Activated naive CD8-positive, alpha-beta T cell treated with anti-CD3 and anti-CD28 coated beads, Interleukin-2, amount 10 ng/mL, durations not matched to agents 7 days and 5 days (primary cell): ENCODE measurements at places on chromosomes 5 and 9. TPM values are rescaled to one million over a fixed set of nuclear protein-coding genes. Genes with fewer than 3 reads are reported as not detected.

DNA sequence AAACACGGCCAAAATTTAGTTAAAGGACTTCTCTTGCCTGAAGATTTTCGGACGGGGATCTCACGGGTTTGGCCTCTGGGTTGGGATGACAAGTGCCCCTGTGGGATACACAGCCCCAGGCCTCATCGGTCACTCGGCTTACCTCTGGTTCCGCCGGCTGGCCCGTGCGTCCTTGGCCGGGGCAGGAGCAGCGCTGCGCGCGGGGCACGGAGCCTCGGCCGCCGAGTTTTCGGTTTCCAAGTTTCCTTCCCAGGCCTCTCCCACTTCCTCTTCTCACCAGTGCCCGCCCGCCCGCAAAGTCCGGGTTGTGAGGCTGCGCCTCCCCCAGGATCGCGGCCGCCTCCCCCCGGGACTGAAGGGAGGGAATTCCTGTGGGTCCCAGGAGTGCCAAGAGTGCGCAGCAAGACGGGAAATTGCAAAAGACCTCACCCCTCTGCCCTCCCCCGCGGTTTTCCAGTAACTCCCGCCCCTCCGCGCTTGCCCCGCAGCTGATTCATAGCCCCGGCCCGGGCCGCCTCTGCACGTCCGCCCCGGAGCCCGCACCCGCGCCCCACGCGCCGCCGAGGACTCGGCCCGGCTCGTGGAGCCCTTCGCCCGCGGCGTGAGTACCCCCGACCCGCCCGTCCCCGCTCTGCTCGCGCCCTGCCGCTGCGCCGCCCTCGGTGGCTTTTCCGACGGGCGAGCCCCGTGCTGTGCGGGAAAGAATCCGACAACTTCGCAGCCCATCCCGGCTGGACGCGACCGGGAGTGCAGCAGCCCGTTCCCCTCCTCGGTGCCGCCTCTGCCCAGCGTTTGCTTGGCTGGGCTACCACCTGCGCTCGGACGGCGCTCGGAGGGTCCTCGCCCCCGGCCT, at the start of gene OSMR:
Gene OSMR, plus strand, starts transcription at position 487 of the 853 bp plus-strand sequence. CDS start 23,033 bp downstream, outside the sequence.
- H3K27me3 ChIP-seq: peaks cover 63% of the 10 kb centered on the region
- DNase-seq: no peak

DNA sequence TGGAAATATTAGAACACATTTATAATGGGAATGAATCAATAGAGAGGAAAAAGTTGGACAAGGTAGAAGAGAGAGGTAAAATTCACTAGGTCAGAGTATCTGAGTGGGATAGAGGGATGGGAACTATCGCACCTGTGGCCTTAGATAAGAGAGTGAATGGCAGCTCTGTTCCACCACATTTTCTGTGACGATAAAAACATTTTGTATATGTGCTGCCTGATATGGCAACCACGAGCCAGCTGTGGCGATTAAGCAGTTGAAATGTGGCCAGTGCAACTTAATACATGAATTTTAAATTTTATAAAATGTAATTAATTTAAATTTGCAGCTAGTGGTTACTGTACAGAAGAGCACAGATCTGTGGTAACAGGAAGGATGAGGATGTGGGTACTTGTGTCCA, 46.7 kb downstream of the ZNF354A start:
- no peaks in the 10 kb centered on the region for H3K36me3 ChIP-seq
- no peak overlapping the region for H3K4me3 ChIP-seq

DNA sequence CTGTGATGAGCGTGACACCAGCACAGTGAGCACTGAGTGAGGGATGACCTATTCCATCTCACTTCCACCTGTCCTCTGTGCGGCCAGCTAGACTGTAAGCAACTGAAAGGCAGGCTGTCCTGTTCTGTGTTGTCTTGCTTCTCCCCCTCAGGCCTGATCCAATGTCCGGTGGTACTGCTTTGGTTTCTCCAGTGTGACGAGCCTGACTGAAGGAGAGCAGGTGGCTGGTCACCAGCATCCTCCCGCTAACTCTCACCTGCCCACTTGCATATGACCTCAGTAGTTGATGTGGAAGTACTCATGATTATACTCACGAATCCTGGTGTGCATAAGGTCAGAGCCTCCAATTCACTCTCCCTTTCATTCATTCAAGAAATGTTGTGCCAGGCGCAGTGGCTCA, 2.4 kb upstream of the SLC27A4 start:
- no peaks in the 10 kb centered on the region for H3K27me3 ChIP-seq
- peaks cover 4% of the 10 kb centered on the region for H3K4me1 ChIP-seq
- no peaks in the 10 kb centered on the region for H3K36me3 ChIP-seq
- no peak for DNase-seq
- no peak overlapping the region for H3K4me3 ChIP-seq

GRCh38 chr9:78030553-78031443, 813 bp downstream of the GNAQ start:
- DNase-seq: no peak
- peak overlapping the region; percentile 94 for H3K27ac ChIP-seq
- peaks cover 47% of the 10 kb centered on the region for H3K4me1 ChIP-seq
- H3K36me3 ChIP-seq: peaks cover 1% of the 10 kb centered on the region
- no peaks in the 10 kb centered on the region for H3K27me3 ChIP-seq
- H3K4me3 ChIP-seq: peak overlapping the region; percentile 97

DNA sequence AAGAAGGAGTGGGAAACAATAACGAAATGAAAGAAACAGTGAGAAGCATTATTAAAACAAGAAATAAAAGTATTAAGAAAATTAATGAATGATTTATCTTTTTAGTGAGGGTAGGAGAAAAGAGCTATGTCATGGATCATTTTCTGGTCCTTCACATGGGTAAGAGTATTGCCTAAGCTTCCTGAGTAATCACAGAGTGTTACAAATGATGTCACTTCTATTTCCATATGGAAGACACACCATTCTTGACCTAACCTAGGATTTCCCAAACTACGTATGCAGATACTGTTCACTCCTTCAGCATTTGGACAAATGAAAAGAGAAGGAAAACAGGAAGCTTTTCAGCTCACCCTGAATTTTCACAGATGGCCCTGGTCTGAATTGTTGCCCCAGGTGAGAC, 3.3 kb upstream of the TSLP start:
- DNase-seq: no peak
- H3K27me3 ChIP-seq: peaks cover 70% of the 10 kb centered on the region
- H3K4me3 ChIP-seq: no peak overlapping the region
- H3K36me3 ChIP-seq: peaks cover under 1% of the 10 kb centered on the region
- H3K27ac ChIP-seq: no peak overlapping the region

GRCh38 chr9:121289026-121289771, 21.2 kb downstream of the GSN start:
- H3K4me3 ChIP-seq: no peak overlapping the region
- peaks cover 2% of the 10 kb centered on the region for H3K36me3 ChIP-seq
- no peaks in the 10 kb centered on the region for H3K27me3 ChIP-seq
- no peak overlapping the region for H3K27ac ChIP-seq

- no peak overlapping the region for H3K4me3 ChIP-seq
- DNase-seq: no peak
- H3K4me1 ChIP-seq: no peaks in the 10 kb centered on the region
- no peak overlapping the region for H3K27ac ChIP-seq
- no peaks in the 10 kb centered on the region for H3K27me3 ChIP-seq
- no peaks in the 10 kb centered on the region for H3K36me3 ChIP-seq
Observed at GRCh38 chr5:129445379-129445778, 14.7 kb upstream of the ADAMTS19 start.

GRCh38 chr9:124264823-124265233, 7.1 kb downstream of the NEK6 start:
- H3K36me3 ChIP-seq: no peaks in the 10 kb centered on the region
- no peak overlapping the region for H3K4me3 ChIP-seq
- no peak overlapping the region for H3K27ac ChIP-seq
- DNase-seq: no peak
- H3K27me3 ChIP-seq: peaks cover 28% of the 10 kb centered on the region

- peaks cover 3% of the 10 kb centered on the region for H3K27me3 ChIP-seq
- DNase-seq: no peak
- H3K27ac ChIP-seq: no peak overlapping the region
- H3K36me3 ChIP-seq: no peaks in the 10 kb centered on the region
- H3K4me1 ChIP-seq: peaks cover 7% of the 10 kb centered on the region
Observed at GRCh38 chr9:70534471-70534870, 120.0 kb upstream of the KLF9 start.

DNA sequence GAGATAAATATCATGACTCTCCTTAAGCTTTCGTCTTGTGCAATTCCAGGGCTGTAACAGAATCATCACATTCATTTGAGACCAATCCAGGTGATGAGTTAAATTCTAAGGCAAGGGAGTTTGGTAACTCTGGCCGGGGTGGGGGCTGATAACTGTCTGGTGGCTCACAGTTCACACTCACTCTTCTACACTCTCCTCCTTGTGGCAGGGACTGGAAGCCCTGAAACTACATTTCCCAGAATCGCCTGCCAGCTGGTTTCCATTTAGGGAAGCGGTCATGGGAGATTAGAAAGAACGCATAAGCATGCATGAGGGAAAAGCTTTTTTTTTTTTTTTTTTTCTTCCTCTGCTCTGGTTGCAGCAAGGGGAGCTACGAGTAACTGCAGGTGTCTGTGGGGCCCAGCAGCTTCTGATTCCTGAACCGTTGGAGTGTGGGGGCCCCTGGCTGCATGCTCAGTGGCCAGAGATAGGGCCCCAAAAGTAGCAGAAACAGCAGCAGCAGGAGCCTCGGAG, 154.8 kb upstream of the TBC1D2 start:
- H3K36me3 ChIP-seq: no peaks in the 10 kb centered on the region
- no peak overlapping the region for H3K27ac ChIP-seq
- H3K4me1 ChIP-seq: peaks cover 6% of the 10 kb centered on the region
- no peak for DNase-seq
- H3K4me3 ChIP-seq: no peak overlapping the region

DNA sequence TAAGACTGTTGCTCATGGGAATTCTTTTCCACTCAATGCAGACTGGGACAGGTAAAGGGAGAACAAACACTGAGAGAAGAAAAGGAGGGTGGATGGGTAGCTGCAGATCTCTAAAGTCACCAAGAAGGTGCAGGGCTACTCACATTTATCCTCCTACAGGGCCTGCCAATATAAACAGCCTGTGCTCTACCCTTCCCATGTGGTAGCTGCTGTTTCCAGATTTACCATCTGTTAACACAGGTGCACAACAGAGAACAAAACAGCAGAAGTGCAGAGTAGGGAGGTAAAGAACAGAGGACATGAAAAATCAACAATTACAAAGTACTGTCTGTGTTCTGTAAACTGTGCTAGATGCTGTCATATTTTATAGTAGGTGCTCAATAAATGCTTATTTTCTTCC, 26.0 kb downstream of the JAKMIP2 start:
- no peak for DNase-seq
- H3K36me3 ChIP-seq: no peaks in the 10 kb centered on the region
- no peaks in the 10 kb centered on the region for H3K4me1 ChIP-seq
- H3K27ac ChIP-seq: no peak overlapping the region
- no peak overlapping the region for H3K4me3 ChIP-seq
- H3K27me3 ChIP-seq: no peaks in the 10 kb centered on the region

PCDHGA4 gene
- 0.28 TPM for total RNA-seq

SLC27A4 gene
- total RNA-seq: 13.9 TPM

SHOC1 gene
- total RNA-seq: not detected

SLC34A1 gene
- 2.1 TPM for total RNA-seq

TRMT10B gene
- total RNA-seq: 21.4 TPM

KLF4 gene
- 1.1 TPM for total RNA-seq
